ENCODE measurements at places on chromosomes 2 and 18. TPM values are rescaled to one million over a fixed set of nuclear protein-coding genes. Genes with fewer than 3 reads are reported as not detected.
A peak's percentile ranks its signal among the peaks of the same experiment; 100 is the strongest.

- DNase-seq, result no peak
- H3K27ac ChIP-seq, result no peak overlapping the region
- H3K36me3 ChIP-seq, result no peaks in the 10 kb centered on the region
- H3K4me1 ChIP-seq, result no peaks in the 10 kb centered on the region
Observed at GRCh38 chr2:51247252-51247805, 215.4 kb upstream of the NRXN1 start.

AAMP gene
- 144 TPM for total RNA-seq

- H3K27ac ChIP-seq, result no peak overlapping the region
- DNase-seq, result no peak
- H3K27me3 ChIP-seq, result no peaks in the 10 kb centered on the region
- H3K4me1 ChIP-seq, result peaks cover 11% of the 10 kb centered on the region
- no peaks in the 10 kb centered on the region for H3K36me3 ChIP-seq
Observed at GRCh38 chr2:231920795-231921194, 5.4 kb downstream of the NPPC start.

CGREF1 gene
- total RNA-seq, result not detected

DAW1 gene
- total RNA-seq, result not detected

GRCh38 chr2:43985359-43985758 lies 10.4 kb downstream of the LRPPRC start:
- DNase-seq, result no peak
- H3K4me3 ChIP-seq, result no peak overlapping the region
- H3K4me1 ChIP-seq, result no peaks in the 10 kb centered on the region
- H3K27ac ChIP-seq, result no peak overlapping the region
- no peaks in the 10 kb centered on the region for H3K36me3 ChIP-seq

DNA sequence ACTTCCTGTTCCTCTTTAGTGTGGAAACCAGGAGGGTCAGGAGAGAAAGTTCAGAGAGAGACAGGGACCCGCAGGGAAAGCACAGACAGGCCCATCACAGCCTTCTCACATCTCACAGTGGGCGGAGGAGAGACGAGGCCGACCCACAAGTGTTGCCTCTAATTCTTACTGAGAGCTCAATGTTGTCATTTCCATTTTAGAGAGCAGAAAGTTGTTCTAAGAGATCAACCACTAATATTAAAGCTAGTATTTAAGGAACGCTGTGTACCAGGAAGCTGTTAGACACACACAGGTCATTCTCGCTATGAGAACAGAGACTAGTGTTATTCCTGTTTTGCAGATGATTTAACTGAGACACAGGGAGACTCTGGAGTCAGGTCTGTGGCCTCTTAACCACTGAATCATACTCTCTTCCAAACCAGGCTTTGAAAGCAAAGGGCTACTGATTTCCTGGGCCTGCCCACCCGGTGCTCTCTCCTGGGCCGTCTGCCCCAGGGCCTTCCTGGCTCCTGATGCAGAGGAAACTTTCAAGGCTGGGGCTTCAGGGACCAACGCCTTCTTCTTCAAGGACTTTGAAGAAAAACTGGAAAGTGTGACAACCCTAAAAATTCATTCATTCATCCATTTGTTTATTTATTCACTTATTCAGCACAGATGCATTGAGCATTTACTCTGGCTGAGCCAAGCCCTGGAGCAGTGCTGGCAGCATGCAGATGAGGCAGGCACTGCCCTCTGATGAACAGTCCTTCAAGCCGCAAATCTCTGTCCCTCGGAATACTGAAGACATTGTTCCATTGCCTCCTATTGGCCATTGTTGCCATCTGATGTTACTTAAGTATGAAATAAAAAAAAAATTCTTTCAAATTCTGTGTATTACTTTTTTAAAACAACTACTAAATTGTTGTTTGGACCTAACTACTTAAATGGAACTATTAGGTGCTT lies 37.2 kb upstream of the BIN1 start:
- peaks cover 26% of the 10 kb centered on the region for H3K4me1 ChIP-seq
- H3K27me3 ChIP-seq, result peaks cover 4% of the 10 kb centered on the region
- no peaks in the 10 kb centered on the region for H3K36me3 ChIP-seq

SLC4A3 gene
- total RNA-seq, result 22.8 TPM

DNA sequence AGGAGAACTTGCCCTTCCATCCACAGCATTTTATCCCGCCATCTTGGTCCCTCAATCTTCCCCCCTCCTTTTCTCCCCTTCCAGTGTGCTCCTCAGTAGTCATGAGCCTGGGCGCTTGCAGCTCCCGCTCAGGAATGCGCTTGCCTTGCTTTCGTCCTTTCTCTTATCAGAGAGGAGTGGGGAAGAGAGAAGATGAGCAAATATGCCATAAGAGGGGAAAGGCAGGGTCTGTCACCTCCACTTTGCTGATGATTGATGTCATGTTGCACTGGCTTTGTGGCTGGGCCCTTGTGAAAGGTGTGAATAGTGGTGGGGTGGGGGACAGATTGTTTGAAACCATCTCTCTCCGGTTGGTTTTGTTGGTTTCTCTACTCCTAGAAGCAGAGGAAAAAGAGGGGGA lies 569.3 kb downstream of the TNS1 start:
- no peak for DNase-seq
- no peaks in the 10 kb centered on the region for H3K36me3 ChIP-seq
- H3K27ac ChIP-seq, result peak overlapping the region; percentile 52
- H3K27me3 ChIP-seq, result no peaks in the 10 kb centered on the region
- no peak overlapping the region for H3K4me3 ChIP-seq
- H3K4me1 ChIP-seq, result peaks cover 6% of the 10 kb centered on the region

DNA sequence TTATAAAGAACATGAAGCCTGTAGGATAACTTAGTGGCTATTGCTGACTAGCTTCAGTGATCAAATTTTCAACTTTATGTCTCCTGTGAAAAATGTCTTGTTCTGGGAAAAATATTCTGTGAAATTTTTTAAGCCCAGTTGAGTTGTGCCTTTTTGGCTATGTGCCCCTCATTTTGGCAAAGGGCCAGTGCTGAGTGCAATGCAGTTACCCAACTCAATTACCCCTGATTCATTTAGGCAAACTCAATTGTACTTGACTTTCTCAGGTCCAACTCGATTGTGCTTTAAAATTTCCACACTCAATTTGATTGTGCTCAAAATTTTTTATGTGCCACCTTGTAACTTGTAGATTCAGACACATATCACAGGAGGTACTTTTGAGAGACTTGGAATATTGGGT lies 548.8 kb upstream of the NRP2 start:
- no peaks in the 10 kb centered on the region for H3K36me3 ChIP-seq
- H3K27me3 ChIP-seq, result no peaks in the 10 kb centered on the region
- H3K27ac ChIP-seq, result no peak overlapping the region

- DNase-seq, result no peak
- no peaks in the 10 kb centered on the region for H3K36me3 ChIP-seq
- H3K27me3 ChIP-seq, result no peaks in the 10 kb centered on the region
- H3K27ac ChIP-seq, result no peak overlapping the region
Observed at GRCh38 chr2:167132906-167133555, 244.8 kb downstream of the XIRP2 start.

FAM110C gene
- 15.1 TPM for total RNA-seq

- no peak for DNase-seq
- H3K36me3 ChIP-seq, result no peaks in the 10 kb centered on the region
- no peak overlapping the region for H3K4me3 ChIP-seq
- H3K27ac ChIP-seq, result peak overlapping the region; percentile 58
Observed at GRCh38 chr2:217740178-217740577, 262.6 kb downstream of the TNS1 start.

GRCh38 chr18:2827061-2827460 lies 19.7 kb upstream of the EMILIN2 start:
- peak overlapping the region; percentile 6 for H3K27ac ChIP-seq
- no peak for DNase-seq
- no peaks in the 10 kb centered on the region for H3K4me1 ChIP-seq
- no peaks in the 10 kb centered on the region for H3K27me3 ChIP-seq
- H3K4me3 ChIP-seq, result no peak overlapping the region

DNA sequence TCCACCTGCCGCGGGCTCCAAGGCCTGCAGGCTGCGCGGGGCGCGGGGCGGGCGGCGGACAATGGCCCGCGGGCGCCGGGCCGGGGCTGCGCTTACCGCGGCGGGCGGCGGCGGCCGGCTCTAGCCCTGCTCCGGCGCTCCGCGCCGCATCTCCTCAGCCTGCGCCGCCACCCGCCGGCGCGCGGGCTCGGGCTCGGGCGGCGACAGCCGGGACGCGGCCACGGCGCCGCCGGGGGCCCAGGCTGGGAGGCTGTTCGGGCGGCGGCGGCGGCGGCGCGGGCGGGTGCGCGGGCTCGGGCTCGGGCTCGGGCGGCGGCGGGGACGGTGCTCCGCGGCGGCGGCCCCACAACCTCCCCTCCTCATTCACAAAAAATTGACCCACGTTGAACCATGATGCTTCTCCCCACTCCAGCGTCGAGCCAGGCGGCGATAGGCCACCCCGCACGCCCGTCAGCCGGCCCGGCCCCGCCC lies at the start of gene HDAC4:
HDAC4 (minus strand) TSS at position 425 of the 471 bp plus-strand sequence. CDS start 48,321 bp downstream, outside the sequence.
- DNase-seq, result no peak
- peaks cover 51% of the 10 kb centered on the region for H3K4me1 ChIP-seq
- peak within 1 kb of the TSS; percentile 98 for H3K27ac ChIP-seq

PAX3 gene
- total RNA-seq, result not detected

POTEC gene
- total RNA-seq, result not detected

MERTK gene
- 17.4 TPM for total RNA-seq

DNA sequence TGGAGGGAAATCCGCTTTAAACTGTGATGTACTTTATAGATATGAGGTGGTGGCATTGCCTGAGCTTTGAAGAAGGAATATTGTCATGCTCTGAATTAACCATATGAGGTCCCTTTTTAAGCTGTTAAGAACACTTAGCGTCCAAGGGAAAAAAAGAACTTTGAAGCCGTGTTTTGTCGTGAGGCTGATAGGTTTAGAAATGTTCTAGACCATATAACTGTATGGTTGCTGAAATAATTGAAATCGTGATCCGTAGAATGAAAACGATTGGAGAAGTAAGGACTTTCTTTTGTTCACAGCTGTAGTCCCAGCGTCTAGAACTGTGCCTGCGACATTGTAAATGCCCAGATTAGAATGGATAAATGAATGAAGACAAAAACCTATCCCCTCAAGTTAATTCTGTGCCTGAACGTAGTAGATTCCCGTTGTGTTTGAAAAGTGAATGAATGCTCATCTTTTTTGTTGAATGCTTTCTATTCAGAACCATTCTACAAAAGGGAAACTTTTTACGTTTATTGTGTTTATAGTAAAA lies 1.5 kb downstream of the SMCHD1 start:
- DNase-seq, result no peak
- peak overlapping the region; percentile 77 for H3K4me3 ChIP-seq
- H3K4me1 ChIP-seq, result peaks cover 15% of the 10 kb centered on the region
- no peaks in the 10 kb centered on the region for H3K36me3 ChIP-seq
- H3K27ac ChIP-seq, result peak overlapping the region; percentile 99
- no peaks in the 10 kb centered on the region for H3K27me3 ChIP-seq

DNA sequence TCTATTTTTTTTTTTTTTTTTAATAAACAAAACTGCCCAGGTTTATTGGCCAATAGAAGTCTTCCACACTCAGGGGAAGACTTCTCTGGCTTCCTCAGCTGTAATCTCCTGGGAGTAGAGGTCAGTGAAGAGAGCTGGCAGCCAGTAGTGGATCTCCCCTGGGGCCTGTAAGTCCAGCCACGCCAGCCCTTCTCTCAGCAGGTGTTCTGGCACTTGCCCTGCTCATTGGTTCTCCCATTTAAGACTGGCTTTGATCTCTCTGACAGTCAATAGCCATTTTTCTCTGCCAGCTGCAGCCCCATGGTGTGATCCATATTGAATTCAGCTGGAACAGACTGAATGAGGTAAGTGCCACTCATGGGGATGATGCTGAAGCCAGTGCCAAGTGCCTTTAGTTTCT lies 170.6 kb upstream of the SPHKAP start:
- H3K27ac ChIP-seq, result no peak overlapping the region
- no peaks in the 10 kb centered on the region for H3K27me3 ChIP-seq
- DNase-seq, result no peak
- H3K36me3 ChIP-seq, result no peaks in the 10 kb centered on the region
- no peak overlapping the region for H3K4me3 ChIP-seq

- H3K36me3 ChIP-seq, result no peaks in the 10 kb centered on the region
- H3K4me3 ChIP-seq, result no peak overlapping the region
- DNase-seq, result no peak
- no peak overlapping the region for H3K27ac ChIP-seq
- H3K4me1 ChIP-seq, result no peaks in the 10 kb centered on the region
Observed at GRCh38 chr2:47935071-47935470, 28.8 kb upstream of the FBXO11 start.

DNA sequence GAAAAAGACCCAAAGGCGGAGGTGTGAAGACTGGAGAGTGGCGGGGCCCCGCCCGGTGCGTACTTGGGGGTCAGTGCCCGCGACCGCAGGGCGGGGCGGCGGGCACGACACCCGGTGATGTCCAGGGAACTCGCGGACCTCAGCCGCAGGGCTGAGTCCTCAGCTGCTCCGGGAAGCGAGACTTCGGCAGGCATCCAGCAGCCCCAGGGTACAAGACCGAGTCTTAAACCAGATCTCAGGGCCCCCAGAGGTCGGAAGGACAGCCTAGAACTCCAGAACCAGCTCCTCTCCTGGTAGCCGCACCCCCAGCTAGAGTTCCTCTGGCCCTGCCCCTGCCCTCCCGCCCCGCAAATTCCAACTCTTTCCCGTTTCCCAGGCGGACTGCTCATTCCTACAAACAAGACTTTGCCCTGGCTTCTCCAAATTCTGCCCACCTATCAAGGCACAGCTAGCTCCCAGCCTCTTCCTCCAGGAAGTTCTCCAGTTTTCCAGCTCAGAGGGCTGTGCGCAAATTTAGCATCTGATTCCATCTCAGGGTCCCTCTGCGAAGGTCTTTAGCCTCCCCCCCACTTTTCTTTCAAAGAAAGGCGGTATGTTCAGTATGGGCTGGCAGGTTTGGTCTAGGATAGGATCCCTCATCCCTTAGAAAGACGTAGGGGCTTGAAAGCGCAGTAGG lies 26.0 kb upstream of the NOTO start:
- peak; percentile 36 for DNase-seq
- peak overlapping the region; percentile 68 for H3K27ac ChIP-seq
- peaks cover 78% of the 10 kb centered on the region for H3K27me3 ChIP-seq
- H3K4me3 ChIP-seq, result peak overlapping the region; percentile 55
- peaks cover 31% of the 10 kb centered on the region for H3K4me1 ChIP-seq
- no peaks in the 10 kb centered on the region for H3K36me3 ChIP-seq

GRCh38 chr18:31275722-31276463 lies 42.1 kb upstream of the DSG1 start:
- peaks cover 3% of the 10 kb centered on the region for H3K4me1 ChIP-seq
- H3K27me3 ChIP-seq, result no peaks in the 10 kb centered on the region
- no peak overlapping the region for H3K4me3 ChIP-seq

- peaks cover 77% of the 10 kb centered on the region for H3K4me1 ChIP-seq
- no peaks in the 10 kb centered on the region for H3K36me3 ChIP-seq
- DNase-seq, result peak; percentile 39
- H3K4me3 ChIP-seq, result peak overlapping the region; percentile 75
- H3K27ac ChIP-seq, result peak overlapping the region; percentile 88
Observed at GRCh38 chr2:217978536-217979150, 24.2 kb downstream of the TNS1 start.

- no peaks in the 10 kb centered on the region for H3K4me1 ChIP-seq
- no peak overlapping the region for H3K4me3 ChIP-seq
- no peak for DNase-seq
Observed at GRCh38 chr2:84856787-84857186, 24.1 kb downstream of the TRABD2A start.
